Pancreas (tissue), 10 donors: ENCODE measurements at places on chromosomes 6 and 20. TPM values are rescaled to one million over a fixed set of nuclear protein-coding genes. Genes with fewer than 3 reads are reported as not detected.

- no peak for DNase-seq
Measured at GRCh38 chr6:151377095-151377494, 14.3 kb downstream of the ZBTB2 start.

GRCh38 chr6:156639009-156639721 is 138.0 kb upstream of the ARID1B start:
- DNase-seq = no peak

DNA sequence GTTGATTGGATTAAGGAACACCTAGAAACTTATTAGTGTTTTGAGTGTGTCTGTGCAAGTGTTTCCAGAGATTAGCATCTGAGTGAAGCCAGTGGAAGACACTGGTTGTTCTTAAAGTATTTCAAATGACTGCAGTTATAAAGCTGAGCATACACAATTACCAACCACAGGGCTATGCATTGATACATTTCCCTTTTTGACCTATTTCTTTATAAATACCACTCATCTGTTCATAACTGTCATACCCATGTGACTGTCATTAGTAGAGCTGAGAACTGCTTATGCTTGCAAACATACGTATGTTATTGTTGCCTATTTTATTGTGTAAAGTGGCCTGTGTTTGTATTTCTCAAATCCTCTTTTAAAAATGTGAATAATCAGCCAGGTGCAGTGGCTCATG is 15.3 kb upstream of the ZC3H12D start:
- no peak for DNase-seq

DNA sequence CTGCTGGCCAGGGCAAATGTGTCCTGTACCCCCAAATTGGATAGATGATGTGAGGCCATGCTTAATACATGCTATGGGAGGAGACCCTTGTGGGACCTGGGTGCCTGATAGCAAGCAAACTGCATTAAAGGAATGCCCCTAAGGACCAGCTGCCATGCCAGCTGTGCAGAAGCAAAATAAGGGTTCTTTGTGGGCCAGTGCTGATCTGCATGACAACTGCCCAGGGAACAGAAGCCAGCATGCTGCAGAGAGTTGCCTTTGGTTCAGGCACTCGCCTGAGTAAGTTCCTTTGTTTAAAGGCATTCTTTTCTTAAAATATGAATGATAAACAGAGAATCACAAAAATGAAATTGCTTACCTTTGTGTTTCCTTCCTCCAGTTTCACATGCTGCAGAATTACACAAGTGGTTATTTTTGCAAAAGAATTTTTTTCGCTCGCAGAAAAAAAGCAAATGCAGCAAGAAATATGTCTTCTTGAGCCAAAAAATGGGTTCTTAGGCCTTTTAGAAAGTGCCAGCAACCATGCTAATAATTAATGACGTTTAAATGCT is 6.9 kb upstream of the SYNDIG1 start:
- no peak for DNase-seq

- DNase-seq = no peak
Measured at GRCh38 chr6:68333442-68333841, 301.6 kb upstream of the ADGRB3 start.

GRCh38 chr6:95543798-95544197 is 33.5 kb upstream of the MANEA start:
- no peak for DNase-seq

DNA sequence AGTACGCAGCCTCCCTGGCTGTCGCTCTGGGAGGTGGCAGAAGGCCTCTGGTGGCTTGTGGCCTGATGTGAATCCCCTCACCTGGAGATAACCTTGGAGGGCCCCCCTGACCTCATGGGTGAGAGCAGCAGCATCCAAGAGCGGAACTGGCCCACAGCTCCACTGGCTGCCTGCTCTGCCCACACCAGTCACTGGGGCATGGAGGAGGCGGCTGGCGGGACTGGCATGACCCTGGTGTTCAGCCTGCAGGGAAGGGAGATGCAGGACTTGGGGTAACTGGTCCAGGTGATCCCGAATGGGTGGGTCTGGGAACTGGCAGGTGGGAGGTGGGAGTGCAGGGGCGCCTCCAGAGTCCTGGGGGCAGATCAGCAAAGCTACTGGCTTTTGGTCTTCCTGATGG is 10.6 kb upstream of the DSN1 start:
- no peak for DNase-seq

GRCh38 chr6:45001663-45002062 is 326.5 kb upstream of the RUNX2 start:
- DNase-seq = no peak

- DNase-seq = no peak
Measured at GRCh38 chr20:26167499-26167898, 470.8 kb upstream of the ZNF337 start.

The CRISP1 gene
- not detected for polyA plus RNA-seq

The ECT2L gene
- polyA plus RNA-seq = not detected

The ISM1 gene
- polyA plus RNA-seq = 0.52 TPM

The TUBB2B gene
- 6.1 TPM for polyA plus RNA-seq

The NTSR1 gene
- 0.15 TPM for polyA plus RNA-seq
